ENCODE measurements at places on chromosomes 13 and 19. TPM values are rescaled to one million over a fixed set of nuclear protein-coding genes. Genes with fewer than 3 reads are reported as not detected.

Gene VSTM1
- not detected for total RNA-seq

Gene AP1M2
- total RNA-seq, result not detected

Gene MISP
- total RNA-seq, result under 0.01 TPM

Gene KLK2
- total RNA-seq, result not detected

Gene TMEM86B
- 0.84 TPM for total RNA-seq

Gene ZNF175
- total RNA-seq, result 1.6 TPM

Gene PPP1R13L
- total RNA-seq, result 2.7 TPM

Measured in bronchus fibroblast of lung (primary cell).